Bronchus fibroblast of lung (primary cell): ENCODE measurements at places on chromosomes 3 and 15. TPM values are rescaled to one million over a fixed set of nuclear protein-coding genes. Genes with fewer than 3 reads are reported as not detected.

GHSR gene
- total RNA-seq = not detected in 2 replicates

ALDH1L1 gene
- 0.15 and 0.50 TPM in 2 replicates for total RNA-seq

CCR5 gene
- not detected in 2 replicates for total RNA-seq

GRK7 gene
- total RNA-seq = not detected in 2 replicates
